ENCODE measurements at places on chromosomes 13 and 19.
A peak's percentile ranks its signal among the peaks of the same experiment; 100 is the strongest.

GRCh38 chr13:73228546-73228945 lies 169.7 kb downstream of the KLF5 start:
- peak; percentile 44 for DNase-seq

DNA sequence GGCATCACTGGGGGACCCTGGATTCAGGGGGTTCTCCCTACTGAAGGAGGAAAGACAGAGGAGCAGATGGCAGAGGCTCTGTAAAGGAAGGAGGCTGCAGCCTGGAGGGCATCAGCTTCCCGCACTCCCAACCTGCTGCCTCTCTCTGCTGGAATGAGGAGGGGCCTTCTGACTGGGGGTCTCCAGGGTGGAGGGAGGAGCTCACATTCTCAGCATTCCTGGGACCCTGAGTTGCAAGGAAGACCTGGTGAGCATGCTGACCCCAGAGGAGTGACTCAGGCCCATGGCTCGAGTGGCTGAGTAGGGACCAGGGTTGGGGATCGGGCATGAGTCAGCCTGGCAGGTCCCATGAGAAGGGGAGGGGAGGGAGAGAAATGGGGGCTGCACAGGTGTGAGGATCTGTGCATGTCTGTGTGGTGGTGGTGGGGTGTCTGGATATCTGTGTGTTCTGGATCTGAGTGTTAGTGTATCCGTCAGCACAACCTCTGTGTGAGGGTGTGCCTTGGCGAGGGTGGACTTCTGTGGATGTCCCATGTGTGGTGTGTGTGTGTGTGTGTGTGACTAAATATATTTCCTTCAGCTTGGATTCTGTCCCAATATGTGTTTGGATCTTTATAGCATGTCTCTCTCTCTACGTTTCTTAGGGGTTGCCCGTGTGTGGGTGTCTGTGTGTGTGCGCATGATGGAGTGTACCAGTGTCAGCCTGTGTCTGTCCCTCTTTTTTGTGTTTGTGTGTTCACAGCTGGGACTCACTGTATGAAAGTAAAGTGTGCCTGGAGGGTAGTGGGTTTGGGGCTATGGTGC lies 4.6 kb downstream of the AXL start:
- peak; percentile 97 for DNase-seq

- DNase-seq = no peak
Observed at GRCh38 chr13:48859272-48860105, 116.2 kb upstream of the FNDC3A start.

- no peak for DNase-seq
Observed at GRCh38 chr13:50543141-50543540, 300.4 kb downstream of the DLEU7 start.

DNA sequence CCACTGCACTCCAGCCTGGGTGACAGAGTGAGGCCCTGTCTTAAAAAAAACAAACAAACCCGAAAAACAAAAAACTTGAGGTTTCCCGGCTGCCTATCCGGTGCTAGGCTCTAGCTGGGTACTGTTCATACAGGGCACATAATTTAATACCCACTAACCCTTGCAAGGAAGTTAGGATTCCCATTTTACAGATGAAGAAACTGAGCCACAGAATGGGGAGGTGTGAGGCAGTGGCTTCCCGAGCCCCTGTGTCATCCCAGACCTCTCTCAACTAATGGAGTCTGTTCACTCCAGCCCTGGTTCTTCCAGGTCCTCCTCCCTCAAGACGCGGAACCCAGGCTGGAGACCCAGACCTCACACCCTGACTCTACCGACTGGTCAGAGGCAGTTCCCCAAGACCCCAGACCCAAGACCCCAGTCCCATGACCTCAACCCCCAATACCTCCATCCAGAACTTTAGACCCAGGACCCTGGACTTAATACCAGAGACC lies 576 bp downstream of the APBA3 start:
- DNase-seq = no peak

DNA sequence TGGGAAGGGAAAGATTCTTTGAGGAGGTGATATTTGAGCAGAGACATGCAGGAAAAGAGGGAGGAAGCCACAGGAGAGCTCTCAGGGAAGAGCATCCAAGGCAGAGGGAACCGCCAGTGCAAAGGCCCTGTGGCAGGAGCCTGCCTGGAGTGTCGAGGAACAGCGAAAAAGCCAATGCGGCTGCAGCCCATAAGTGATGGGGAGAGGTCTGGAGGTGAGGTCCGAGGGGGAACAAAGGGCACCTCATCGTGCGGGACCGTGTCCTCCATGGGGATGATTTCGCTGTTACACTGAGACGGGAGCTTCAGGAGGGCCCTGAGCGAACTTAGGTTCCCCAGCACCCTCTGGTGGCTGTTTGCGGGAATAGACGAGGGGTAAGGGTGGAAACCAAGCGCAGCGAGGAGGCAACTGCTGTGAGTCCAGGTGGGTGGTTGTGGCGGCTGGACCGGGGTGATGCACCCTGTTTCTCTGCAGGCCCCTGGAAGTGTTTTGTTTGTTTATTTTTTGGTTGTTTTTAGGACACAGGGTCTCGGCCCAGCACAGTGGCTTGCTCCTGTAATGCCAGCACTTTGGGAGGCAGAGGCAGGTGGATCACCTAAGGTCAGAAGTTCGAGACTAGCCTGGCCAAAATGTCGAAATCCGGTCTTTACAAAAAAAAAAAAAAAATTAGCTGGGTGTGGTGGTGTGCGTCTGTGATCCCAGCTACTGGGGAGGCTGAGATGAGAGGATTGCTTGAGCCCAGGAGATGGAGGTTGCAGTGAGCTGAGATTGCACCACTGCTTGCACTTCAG lies 5.9 kb upstream of the EHD2 start:
- DNase-seq = peak; percentile 96
